ENCODE measurements at places on chromosomes 3 and 15.

DNA sequence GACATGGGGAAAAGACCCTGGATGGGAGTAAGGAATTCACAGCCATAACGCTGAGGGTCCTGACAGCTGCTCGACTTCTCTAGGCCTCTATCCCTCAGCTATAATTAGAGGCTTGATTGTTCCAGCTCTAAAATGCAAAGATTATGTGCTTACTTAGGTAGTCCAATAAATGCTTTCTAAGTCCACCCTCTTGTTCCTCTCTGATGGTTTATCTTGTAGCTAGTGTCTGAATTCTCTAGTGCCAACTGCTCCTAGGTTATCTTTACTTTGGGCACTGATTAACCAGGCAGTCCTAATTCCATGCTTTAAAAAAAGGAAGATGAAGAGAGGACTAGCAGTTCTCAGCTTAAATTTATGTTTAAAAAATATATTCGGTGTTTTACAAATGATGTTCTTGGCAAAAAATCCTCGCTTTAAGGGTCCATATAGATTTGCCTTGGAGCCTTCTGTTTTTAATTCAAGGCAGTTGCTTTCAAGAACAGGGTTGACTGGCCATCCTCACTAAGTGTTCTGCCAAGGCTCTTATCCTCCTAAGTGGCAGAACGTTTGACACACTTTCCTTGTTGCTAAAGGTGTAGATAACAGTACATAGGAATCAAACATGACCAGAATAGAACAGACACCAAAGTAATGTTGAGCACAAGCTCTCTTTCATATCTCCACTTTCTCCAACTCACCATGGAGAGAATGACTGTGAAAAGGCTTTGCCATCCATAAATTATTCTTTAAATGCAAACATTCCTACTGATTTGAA is 60.6 kb downstream of the THRB start:
- no peak for DNase-seq

DNA sequence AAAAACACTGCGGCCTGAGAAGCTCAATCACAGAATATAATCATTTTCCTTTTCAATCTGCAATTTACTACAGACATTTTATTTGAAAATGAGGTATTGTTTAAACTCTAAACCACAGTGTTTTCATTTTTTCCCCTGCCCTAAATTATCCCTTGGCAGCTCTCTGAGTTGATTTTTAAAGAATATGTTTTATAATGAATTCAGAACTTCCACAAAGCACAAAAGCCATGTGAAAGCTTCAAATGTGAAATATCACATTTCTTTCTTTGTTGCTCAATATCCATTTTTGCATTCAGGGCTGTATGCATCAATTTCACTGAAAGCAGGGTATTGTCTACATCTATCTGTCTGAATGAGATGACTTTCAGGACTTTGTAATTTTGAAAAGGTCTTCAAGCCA is 813.6 kb upstream of the ALCAM start:
- DNase-seq, result no peak

GRCh38 chr15:53974121-53974520 is 4.1 kb upstream of the UNC13C start:
- DNase-seq, result no peak

GRCh38 chr3:25854214-25854613 is 64.3 kb downstream of the OXSM start:
- no peak for DNase-seq

- DNase-seq, result no peak
These were observed 231.4 kb downstream of the OPA1 start for GRCh38 chr3:193824365-193824764.

DNA sequence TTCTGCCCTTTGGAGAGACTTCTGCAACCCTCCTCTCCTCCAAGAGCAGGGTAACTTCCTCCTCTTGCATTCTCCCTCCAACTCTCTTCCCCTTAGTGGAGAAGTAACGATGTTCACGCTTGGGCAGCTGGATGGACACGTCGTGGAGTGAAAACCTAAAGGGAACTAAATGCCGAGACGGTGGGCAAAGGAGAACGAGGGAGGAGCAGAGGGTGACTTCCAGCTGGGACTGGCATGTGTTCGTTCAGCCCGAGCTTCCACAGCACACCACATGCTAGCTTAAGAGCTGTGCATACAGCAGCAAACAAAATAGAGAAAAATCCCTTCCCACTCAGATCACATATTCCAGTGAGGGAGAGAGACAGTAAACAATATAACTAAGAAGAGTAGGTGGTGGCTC is 179.8 kb downstream of the SLCO3A1 start:
- DNase-seq, result no peak

DNA sequence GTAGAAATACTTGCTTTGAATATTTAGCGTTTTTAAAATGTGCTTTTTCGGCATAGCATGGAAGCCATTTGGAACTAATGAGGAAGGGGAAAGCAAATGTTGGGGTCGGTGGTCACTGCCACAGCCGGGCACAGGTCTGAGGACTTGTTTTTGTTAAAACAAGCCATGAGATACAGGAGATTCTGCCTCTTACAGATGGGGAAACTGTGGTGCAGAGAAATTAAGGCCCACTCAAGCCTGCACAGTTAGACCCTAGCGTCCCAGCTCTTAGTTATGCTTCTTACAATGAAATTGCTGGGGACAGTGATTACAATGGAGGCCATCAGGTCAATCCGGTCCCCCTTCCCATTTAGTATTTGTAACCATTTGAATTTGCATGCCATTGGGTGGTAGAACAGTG is 2.5 kb upstream of the GPR171 start:
- no peak for DNase-seq

DNA sequence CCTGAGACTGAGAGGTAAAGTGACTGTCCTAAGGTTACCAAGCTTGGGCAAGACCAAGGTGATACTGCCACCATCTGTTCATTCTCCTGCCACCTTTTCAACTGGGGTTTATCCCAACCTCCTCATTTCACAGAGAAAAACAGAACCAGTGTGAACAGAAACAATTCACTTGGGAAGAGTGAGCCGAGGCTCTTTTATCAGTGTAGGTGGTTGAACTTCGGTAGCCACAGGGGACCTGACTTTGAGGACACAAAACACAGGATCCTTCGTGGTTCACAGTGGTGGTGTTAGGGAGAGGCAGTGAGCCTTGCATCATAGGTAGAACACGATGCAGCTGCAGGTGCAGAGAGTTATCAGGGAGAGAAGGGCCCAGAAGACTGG is 72.8 kb upstream of the ICE2 start:
- no peak for DNase-seq

DNA sequence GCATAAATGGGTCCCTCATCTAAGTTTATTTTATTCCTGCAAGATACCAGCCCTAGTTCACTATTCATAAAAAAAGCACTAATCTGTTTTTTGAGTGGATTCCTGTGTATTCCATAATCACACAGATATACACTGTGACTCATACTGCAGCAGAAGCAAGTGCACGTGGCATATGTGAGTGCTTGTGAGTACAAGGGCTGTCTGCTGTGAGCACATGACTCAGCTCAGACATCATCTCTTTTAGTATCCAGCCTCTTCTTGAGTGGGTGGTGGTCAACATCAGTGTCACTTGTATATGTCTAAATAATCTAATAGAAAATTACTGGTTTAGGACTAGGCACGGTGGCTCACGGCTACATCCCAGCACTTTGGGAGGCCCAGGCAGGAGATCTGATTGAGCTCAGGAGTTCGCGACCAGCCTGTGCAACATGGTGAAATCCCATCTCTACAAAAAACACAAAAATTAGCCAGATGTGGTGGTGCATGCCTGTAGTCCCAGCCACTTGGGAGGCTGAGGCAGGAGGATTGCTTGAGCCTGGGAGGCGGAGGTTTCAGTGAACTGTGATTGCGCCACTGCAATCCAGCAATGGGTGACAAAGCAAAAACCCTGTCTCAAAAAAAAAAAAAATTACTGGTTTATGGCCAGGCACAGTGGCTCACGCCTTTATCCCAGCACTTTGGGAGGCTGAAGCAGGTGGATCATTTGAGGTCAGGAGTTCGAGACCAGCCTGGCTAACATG is 49.8 kb downstream of the NIPA2 start:
- no peak for DNase-seq

- no peak for DNase-seq
These were observed 352.0 kb downstream of the GAP43 start for GRCh38 chr3:115975353-115975752.

DNA sequence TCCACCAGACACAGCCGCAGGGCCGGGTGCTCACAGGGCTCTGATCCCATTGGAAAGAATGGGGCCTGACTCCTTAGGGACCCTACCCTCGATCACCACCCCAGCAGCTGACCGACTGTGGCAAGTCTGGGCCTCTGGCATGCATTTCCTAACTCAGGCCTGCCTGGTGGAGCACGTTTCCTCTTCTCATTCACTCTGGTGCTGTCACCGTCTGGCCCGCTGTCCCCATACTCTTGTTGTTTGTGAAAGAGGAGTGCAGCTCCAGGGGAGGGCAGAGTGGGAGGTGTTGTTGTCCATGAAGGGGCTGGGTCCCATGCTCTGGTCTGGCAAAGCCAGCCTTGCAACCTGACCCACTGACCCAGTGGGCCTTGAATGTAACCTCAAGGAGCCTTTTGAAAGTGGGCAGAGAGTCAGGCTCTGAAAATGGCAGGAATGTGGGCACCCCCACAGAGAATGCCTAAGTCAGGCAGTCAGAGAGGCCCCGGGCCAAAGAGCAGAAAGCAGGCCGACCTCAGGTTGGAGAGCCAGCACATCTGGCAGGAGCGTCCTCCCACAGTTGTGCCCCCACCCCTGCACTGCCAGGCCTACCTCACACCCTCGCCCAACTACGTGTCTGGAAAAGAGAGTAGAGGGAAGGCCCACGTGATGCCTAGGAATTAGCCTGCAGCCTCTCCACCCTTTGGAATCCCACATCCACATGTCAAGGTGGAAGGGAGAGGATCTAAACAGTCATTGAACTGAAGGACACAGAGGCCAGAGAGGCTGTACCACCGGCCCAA is 10.9 kb downstream of the SEMA7A start:
- DNase-seq, result no peak

DNA sequence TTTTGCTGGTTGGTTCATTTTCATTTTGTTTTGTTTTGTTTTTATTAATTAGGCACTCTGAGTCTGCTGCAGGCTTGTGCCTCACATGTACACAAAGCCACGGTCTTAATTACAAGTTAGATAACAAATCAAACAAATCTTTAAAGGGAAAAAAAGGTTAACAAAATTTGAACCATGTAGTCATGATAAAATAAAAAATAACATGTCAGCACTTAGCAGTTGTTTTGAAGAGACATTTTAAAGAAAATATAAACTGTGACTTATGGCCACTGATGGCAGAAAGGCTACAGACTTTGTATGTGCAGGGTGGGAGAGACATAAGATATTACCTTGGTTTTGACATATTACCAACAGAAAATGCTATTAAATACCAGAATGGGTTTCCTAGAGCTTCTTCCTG is 1035.4 kb downstream of the TUSC7 start:
- DNase-seq, result no peak

GRCh38 chr15:72503147-72503546 is 29.0 kb downstream of the ARIH1 start:
- DNase-seq, result no peak

All from stimulated activated CD8-positive, alpha-beta memory T cell treated with anti-CD3 and anti-CD28 coated beads, Interleukin-2, amount 100 ng/mL, for 1 hour (primary cell).